ENCODE measurements at places on chromosomes 2 and 18.

GRCh38 chr2:96656540-96656939 is 14.0 kb downstream of the FER1L5 start:
- no peak for DNase-seq

- DNase-seq, result no peak
Measured at GRCh38 chr2:194735837-194736542, 921.0 kb upstream of the SLC39A10 start.

DNA sequence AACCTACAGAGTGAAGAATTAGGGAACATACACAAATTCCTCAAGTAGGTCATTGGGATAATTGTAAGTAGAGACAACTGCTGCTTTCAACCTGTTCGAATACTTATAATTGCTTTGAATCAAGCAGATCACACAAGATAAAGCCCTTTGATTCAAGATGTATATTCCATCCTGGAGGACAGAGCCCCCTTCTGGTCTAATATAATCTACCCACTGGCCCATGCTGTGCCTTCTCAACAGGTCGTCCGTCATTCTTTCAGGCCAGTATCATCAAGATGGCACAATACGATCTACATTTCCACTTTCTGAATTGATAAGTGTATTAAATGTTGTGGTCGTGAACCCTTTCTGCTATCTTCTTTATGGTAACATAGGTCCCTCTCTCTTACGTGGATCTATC is 387.0 kb upstream of the CDH19 start:
- no peak for DNase-seq

DNA sequence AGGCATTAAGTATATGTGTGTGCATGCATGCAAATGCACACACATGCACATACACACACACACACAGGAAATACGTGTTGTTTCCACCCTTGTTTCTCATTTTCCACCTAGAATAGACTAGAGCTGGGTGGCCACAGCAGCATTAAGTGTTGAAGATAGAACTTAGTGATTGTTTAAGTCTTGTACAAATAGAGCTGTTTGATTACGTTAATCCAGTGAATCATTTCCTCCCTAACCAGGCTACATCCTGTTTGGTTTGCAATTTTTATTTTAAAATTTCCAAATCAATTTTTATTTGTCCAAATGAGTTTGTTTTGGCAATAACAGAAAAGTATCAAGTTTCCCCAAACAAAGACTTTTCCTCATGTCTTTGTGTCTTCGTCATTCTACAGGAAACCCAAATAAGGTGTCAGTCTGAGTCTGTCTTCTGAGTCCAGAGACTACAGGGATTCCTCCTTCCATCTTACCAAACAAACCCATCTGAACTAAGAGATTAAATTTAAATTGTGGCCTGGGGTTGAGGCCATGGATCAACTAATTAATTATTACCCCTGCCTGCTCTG is 74.6 kb upstream of the GALNT5 start:
- DNase-seq, result peak; percentile 76

GRCh38 chr2:11325961-11326676 is 18.3 kb downstream of the ROCK2 start:
- no peak for DNase-seq

DNA sequence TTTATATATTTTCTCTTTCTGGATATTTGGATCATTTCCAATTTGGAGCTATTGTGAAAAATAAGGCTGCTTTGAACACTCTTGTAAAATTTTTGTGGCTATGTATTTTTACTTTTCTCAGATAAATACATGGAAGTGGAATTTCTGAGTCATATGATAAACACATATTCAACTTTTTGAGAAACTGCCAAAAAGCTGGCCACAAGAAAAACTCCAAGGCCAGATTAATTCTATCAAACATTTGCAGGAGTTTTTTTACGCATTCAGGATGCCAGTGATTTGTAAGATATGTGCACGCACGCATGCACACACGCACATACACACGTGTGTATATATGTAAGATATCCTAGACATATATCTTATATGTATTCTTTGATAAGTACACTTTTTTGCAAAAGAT is 477.5 kb upstream of the SPHKAP start:
- DNase-seq, result peak; percentile 18

DNA sequence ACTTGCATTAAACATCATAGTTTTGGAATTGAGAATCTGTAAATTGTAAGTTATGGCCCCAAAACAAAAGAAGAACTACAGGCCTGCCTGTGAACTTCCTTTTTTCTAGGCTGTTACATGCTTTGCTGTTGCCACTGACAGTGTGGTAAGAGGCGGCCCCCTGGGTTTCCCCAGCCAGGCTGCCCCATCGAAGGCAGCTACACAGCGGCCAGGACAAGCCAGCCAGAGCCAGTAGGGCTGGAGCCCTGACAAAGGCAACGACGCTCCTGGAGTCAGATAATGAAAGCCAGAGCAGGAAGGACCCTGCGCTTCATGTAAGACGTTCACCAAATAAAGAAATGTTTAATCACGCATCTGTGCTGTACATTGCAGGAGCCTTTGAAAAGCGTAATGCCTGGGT is 55.0 kb downstream of the ANKRD44 start:
- DNase-seq, result peak; percentile 85

- no peak for DNase-seq
Measured at GRCh38 chr2:19529677-19530076, 171.3 kb upstream of the OSR1 start.

- DNase-seq, result no peak
Measured at GRCh38 chr2:219248845-219249202, 3.5 kb downstream of the STK16 start.

DNA sequence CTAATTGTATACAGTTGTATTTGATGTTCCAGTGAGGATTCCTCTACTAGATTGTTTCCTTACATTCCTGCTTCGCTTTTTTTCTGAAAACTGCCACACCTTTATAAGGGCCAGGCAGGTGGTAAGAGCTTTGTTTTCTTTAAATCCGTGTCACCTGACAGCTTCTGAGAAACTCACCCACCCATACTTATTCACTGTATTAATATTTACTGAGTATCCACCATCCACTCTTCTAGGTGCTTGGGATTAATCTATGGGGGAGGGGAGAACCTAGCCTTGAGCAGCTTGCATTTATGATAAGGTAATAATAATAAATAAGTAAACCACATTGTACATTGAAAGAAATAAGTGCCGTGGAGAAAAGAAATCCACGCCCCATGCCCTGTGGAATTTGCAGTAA is 174.7 kb upstream of the AGAP1 start:
- DNase-seq, result no peak

- DNase-seq, result no peak
Measured at GRCh38 chr2:61009355-61009754, 8.2 kb upstream of the PEX13 start.

GRCh38 chr18:50836521-50836957 is 16.7 kb upstream of the MRO start:
- no peak for DNase-seq

DNA sequence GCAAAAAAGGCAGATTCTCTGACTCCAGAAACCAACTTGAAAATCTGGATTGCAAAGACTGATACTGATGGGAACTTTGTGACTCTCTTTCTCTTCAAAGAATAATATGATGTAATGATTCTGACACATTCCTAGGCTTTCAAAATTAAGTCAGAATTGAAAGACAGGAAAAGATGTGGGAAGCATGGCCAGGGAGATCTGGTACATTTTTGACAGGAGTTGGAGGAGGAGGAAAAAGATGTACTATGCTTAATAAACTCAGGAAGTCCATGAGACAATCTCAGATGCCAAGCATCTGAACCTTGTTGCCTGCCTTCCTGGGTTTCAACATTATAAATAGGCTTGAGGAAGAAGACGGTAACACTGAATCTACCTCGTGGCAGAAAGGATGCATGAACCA is 34.2 kb downstream of the KLF7 start:
- DNase-seq, result no peak

DNA sequence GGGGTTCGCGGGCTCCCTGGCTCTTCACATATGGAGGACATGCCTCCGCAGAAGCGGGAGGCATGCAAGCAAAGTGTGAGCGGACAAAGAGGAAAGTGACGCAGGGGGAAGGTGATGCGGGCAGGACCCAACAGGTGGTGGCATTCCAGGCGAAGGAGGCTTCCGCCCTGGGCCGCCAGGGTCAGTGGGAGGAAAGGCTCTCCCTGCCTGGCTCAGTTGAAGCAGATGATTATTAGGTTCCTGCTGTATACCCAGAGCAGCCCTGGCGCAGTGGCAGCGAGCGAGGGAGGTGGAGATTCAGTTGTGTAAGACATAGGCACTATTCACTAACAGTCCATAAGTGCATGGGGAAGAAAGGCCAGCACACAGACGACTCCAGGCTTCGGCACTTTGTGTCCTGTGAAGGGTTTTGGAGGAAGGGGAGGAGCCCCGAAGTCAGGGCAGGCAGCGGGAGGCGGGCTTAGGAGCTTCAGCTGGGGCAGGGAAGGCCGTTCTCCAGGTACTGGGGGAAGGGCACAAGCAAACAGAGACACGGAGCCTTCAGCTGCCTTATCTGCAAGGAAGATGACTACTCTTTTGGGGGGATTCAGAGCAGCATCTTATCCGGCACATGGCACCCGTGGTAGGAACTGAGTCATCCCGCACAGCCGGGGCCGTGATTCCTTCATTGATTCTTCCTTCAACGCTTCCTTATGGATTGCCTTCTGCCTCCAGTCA is 89.8 kb downstream of the TGOLN2 start:
- DNase-seq, result no peak

DNA sequence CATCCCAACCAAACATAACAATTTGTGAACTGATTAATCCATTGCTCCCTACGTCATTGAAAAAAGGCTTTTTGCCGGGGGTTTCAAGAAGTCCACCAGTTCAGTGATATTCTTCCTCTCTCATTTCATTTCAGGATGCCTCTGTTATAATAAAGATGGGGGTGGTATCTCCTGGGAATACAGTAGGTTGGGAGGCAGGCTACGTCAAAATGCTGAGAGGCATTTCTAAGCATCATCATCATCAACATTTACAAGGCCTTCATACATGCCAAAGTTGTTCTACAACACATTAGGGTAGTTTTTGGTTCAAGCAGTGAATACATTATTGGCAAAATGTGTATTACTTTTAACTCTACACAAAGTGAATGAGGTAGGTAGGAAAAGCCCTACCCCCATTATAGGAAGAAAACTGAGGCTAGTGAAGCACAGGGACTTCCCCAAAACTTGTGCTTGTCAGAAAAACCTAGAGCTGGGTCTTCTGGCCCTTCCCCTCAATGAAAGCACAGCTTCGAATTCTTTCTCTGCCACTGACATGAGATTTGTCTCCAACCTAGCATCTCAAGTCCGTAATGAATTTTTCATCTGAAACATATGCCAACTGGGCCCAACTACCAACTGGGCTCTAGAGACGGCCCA is 11.3 kb downstream of the OSR1 start:
- DNase-seq, result no peak

DNA sequence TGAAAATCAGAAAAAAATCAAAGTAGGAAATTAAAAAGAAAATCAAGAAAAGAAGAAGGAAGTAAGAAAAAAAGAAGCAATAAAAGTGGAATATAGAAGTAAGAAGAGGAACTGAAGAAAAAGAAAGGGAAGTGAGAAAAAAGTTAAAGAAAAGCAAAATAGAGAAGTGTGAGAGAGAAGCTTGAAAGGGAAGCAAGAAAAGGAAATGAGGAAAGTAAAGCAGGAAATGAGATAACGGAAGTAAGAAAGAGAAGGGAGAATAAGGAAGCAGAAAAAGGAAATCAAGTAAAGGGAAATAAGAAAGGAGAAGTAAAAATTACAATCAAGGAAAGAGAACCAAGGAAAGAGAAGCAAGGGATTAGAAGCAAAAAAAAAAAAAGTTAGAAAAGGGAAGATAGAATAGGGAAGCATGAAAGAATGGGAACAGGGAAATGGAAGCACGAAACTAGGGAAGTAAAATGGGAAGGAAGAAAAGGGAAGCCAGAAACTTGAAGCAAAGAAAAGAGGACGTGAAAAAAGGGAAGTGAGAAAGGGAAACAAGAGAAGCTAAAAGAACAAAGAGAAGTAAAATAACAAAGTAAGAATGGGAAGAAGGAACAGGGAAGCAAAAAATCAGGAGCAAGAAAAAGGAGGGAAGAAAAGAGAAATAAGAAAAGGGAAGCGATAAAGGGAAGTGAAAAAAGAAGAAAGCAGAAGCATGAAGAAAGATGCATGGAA is 243.3 kb upstream of the NCKAP5 start:
- no peak for DNase-seq

DNA sequence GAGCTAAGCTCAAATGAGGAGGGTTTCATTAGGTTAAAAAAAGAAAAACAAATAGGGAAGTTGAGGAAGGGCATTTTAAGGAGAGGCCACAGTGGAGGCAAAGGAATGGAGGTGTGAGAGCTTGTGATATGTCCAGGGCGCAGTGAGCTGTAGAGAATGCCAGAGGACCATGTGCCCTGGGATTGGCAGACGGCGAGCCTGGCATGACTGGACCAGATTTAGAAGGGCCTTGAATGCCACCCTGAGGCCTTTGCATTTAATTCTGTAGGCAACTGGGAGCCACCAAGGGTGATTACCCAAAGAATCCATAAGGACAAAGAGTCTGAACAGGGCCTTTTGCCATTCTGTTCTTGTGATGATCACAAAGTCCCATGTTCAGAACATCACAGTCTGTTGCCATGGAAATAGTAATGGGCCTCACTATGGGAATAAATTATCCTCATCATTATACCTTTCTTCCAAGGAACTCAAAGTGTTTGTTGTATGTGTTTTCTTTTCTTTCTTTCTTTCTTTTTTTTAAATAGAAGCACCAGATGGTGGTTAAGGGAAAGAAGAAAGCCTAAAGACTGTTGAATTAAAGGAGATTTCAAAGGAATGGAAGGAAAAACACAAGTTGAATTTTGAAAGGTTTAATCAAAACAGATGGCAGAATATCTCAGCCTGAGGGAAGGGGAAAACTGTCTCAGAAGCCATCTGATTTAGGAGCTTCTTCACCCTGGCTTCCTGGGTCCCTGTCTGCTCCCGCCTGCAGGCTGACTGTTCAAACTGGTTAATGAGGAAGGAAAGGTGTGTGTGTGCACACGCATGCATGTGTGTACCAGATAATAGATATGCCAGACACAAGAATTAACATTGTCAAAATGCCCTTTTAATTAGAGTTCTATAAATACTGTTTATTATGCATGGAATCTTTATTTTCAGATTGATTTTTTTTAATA is 31.6 kb upstream of the NCOA1 start:
- DNase-seq, result no peak

GRCh38 chr2:38290332-38290731 is 86.7 kb downstream of the ATL2 start:
- DNase-seq, result no peak

- peak; percentile 81 for DNase-seq
Measured at GRCh38 chr18:62450546-62451410, 72.0 kb upstream of the ZCCHC2 start.

- no peak for DNase-seq
Measured at GRCh38 chr18:2976218-2977132, 36.5 kb downstream of the LPIN2 start.

DNA sequence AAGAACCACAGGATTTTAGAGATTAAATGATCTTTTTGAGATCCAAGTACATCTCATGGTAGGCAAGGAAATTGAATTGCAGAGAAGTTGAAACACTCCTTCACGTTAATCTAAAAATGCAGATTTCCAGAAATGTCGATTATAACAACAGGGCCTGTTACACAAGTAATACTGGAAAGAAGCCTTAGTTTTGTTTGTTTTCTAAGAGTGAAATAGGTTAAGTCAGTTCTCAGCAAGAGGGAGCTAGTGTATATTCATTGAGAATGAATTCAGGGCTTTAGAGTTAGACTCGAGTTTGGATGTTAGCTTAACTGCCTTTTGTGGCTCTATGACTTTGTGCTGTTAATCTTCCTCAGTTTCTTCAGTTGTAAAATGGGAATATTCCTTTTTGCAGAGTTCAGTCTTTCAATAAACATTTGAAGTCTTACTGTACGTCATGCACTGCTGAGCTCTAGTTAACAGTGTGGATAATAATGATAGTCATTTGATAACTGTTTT is 926 bp downstream of the NDUFV2 start:
- peak; percentile 14 for DNase-seq

Data from AG20443 (cell line).